ENCODE measurements at places on chromosomes 7 and 10.

DNA sequence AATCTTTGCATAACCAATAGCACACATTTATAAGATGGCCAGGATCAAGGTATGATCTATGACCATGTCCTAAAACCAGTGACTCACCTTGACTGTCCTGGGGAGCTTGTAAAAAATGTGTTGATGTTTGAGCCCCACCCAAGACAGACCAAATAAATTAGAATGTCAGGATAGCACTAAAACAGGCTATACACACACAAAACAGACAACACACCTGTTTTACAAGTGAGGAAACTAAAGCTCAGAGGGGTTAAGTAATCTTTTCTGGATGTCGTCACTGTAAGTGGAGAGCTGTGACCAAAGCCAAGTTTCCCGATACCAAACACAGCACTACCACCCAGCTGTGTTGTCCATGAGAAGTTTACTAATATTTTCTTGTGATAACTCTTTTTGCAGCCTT is 84.5 kb downstream of the AVL9 start:
- DNase-seq: no peak

DNA sequence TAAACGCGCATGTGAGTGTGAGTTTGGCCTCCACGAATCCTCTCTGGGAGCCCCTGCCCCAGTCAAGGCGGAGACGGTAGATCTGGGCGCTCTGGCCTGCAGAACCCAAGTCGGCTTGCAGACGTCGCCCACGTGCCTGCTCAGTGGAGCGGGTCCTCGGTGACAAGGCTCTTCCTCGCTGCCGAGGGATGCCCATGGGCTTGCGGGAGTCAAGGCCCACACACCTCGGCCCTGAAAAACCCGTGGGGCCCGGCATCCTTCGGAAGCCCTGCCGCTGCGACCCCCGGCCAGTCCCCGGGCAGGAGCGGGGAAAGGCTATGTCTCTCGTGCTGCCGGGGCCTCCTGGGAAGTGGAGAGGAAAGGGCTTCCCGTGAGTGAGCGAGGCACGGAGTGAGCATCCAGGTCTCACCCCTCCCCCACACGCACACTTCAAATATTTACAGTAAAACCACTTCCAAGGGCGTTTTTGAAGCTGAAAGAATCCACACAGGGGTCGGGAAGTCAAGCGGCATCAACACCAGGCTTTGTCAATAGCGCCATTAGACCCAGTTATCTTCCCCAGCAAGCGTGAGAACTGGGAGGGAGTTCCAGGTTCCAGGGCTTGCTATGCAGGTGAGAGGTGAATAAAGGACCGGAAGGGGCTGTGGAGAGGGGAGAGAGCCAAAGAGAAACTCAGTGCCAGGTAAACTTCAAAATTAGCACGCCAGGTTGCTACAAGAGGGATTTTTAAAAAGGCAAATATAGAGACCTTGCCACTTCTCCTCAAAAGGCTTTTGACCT is 1.1 kb upstream of the MNX1 start:
- DNase-seq: no peak

DNA sequence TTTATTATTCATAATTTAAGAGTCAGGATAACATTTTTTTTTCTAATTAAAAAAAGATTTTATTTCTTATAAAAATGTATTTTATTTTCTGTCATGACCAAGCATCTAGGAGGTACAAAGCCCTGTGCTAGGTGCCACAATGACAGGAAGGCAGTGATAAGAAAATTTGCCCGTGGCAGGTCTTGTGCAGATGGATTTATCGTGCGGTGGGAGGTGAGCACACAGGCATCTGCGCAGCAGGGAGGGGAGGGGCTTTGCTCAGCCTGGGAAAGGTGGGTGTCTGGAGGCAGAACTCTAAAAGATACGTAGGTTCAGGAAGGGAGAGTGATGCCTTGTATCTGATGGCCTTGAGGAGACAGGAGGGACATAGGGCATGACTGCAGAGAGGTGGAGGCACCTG is 115.6 kb downstream of the ABCA13 start:
- no peak for DNase-seq

- DNase-seq: no peak
Measured at GRCh38 chr7:17661982-17662585, 278.2 kb downstream of the SNX13 start.

- no peak for DNase-seq
Measured at GRCh38 chr10:62754963-62755362, 49.6 kb upstream of the ADO start.

- no peak for DNase-seq
Measured at GRCh38 chr7:80608336-80608735, 30.1 kb upstream of the CD36 start.

DNA sequence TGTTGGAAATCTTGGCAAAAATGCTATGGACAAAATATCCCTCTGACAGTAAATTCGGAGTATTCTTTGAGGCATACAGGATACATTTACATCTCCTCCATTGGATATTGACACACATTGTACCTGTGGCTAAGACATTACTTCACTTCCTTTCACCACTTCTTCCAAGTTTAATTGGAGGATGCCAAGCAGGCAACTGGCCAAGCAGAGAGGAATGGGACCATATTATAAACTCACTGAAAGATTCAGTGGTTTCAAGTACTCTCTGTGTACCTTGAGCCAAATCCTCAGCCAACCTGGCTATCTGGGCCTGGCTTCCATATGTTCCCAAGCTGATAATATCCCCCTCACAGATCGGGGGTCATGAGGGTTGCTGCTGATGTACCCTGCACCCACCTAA is 14.7 kb upstream of the JCAD start:
- no peak for DNase-seq

- no peak for DNase-seq
Measured at GRCh38 chr10:20247891-20248708, 431.9 kb downstream of the PLXDC2 start.

- DNase-seq: no peak
Measured at GRCh38 chr7:149620961-149621360, 123.4 kb upstream of the ZNF746 start.

GRCh38 chr7:112206991-112207592 is 597 bp downstream of the ZNF277 start:
- no peak for DNase-seq

GRCh38 chr10:105674448-105674847 is 1033.4 kb downstream of the SORCS3 start:
- no peak for DNase-seq

DNA sequence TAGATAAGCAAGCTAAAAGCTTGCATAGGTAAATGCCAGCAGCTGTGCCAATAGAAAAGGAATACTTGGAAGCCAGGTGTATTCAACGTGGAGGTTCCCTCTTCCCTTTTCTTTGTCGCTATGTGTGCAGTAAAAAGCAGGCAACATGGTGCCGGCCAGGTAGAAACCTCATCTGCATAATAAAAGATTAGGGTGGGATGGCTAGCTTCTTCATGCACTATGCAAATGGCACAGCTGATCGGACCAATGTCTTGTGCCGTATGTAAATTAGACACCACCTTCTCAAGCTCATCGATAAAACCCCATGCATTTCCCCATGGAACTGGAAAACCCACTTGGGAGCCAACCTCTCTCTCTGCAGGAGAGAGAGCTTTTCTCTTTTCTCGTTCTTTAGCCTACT is 150.9 kb upstream of the FOXK1 start:
- no peak for DNase-seq

GRCh38 chr7:147332988-147333387 is 1216.4 kb downstream of the CNTNAP2 start:
- peak; percentile 7 for DNase-seq

- no peak for DNase-seq
Measured at GRCh38 chr10:35400595-35401268, 64.4 kb downstream of the CCNY start.

DNA sequence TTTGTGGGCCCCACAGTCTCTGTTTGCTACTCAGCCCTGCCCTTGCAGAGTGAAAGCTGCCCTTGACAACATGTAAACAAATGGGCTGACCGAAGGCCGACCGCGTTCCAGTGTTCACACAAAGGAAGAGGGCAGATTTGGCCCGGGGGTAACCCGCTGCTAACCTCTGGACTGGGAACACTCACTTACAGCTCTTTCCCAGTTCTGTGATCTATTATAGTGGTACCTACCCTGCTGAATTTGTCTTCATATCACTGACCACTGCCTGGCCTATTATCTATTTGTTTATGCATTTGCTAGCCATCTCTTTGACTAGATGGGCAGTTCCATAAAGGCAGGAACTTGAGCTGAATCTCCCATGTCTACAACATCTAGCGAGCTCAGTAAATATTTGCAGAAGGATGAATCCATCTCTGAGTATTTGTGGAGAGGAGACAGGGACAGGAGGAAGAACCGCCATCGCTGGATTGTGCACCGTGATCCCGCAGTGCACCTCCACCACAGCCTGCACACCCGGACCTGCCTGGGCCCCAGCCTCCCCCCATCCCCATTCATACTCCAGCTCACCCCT is 15.2 kb downstream of the SLC29A3 start:
- DNase-seq: no peak

- no peak for DNase-seq
Measured at GRCh38 chr10:672992-673391, 16.5 kb downstream of the DIP2C start.

DNA sequence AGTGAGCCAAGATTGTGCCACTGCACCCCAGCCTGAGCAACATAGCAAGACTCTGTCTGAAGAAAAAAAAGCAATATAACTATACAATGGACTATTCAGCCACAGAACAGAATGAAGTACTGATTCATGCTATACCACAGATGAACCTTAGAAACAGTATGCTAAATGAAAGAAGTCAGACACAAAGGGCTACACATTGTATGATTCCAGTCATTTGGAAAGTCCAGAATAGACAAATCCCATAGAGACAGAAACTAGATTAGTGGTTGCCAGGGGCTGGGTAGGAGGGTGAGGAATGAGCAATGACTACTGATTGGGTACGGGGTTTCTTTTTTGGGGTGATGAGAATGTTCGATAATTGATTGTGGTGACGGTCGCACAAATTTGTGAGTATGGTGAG is 9.6 kb upstream of the CFAP70 start:
- no peak for DNase-seq

GRCh38 chr7:26237035-26237807 is 35.7 kb downstream of the CBX3 start:
- no peak for DNase-seq

DNA sequence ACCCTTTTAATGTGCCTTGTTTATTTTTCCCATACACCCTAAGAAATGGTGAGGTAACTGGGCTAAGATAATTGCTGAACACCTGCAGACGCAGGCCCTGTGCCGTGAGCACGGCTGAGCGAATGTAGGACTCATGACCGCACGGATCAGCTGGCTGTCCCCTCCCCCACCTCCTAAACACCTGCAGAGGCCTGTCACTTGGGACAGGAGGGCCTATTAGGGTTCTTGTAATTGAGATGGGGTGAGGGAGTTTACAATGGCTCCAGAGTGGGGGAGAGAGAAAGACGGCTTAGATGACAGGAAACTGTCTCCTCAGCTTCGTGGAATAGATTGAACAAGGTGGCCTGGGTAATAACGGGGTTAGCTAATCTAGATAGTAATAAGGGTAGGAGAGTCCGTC is 291.7 kb upstream of the HABP2 start:
- DNase-seq: peak; percentile 68

DNA sequence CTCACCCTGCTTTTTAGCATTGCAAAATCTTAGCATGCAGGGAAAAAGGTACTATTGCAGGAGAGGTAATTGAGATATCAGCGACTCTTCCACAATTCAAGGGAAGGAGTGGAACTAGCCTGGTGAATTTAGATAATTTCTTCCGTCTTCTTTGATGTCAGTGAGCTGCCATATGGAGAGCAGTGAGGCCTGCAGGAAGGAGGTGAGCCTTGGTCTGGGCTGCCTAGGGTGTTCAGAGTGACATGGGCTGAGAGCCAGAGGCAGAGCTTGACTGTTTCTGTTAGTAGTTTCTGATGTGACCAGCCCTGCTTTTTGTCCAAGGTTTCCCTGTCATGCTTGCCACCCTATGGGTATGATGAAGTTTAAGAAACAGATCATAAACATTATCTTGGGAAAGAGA is 28.6 kb downstream of the KAT6B start:
- DNase-seq: no peak

GRCh38 chr10:132460071-132460470 is 63.1 kb downstream of the PWWP2B start:
- no peak for DNase-seq

GRCh38 chr10:97782455-97783228 is 10.8 kb upstream of the SFRP5 start:
- no peak for DNase-seq

GRCh38 chr7:109967406-109967805 is 1123.5 kb upstream of the LRRN3 start:
- DNase-seq: no peak
